ENCODE measurements at places on chromosomes 2 and 18. TPM values are rescaled to one million over a fixed set of nuclear protein-coding genes. Genes with fewer than 3 reads are reported as not detected.

Gene MCEE
- total RNA-seq, result 33.5 TPM

Gene CXCR1
- total RNA-seq, result 2.1 TPM

Gene SUMO1
- 80.5 TPM for total RNA-seq

DNA sequence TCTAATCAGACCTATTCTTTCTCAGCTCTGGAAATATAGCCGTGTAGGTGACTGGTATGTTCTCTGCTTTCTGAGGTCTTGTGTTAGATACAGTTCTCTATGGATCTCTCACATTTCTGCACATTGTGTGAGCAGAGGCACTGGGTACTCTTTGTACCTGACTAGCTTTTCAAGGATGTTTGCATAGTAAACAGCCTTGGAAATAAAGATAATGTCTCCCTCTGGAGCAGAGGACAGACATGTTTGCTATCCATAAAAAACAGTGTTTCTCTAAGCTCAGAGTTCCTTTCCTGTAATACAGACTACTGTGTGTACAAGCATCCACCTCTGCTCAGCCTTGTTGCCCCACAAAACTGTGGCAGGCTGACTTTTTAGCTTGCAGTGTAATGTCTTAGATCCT lies 279.2 kb downstream of the CTNNA2 start:
- DNase-seq, result no peak

DNA sequence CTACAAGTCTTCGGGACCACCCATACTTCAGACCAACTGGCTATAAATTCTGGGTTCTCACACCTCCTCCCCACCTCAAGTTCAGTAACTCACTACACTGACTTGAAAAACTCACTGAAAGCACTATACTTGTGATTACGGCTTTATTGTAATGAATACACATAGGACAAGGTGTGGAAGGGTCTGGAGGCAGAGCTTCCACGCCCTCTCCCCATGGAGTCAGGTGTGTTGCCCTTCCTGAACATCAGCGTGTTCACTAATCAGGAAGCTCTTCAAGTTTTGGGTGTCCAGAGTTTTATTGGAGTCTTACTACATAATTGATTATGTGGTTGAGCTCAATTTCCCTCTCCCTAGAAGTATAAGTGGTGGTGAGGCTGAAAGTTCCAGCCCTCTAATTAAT lies 27.5 kb downstream of the NBEAL1 start:
- DNase-seq, result no peak

DNA sequence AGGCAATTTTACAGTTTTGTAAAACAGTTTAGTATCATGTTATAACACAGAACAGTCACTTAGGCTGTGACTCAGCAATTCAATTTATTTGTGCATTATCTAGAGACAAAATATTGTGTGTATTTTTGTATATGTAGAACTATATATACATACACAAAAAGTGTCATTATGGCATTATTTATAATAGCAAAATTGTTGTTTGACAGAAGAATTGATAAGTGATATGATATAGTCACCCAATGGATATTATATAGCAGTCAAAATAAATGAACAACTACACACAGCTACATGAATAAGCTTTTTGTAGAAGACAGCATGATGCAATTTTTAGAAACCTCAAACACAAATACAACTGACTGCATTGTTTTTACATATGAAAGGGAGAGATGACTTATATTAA lies 334.0 kb downstream of the TRIB2 start:
- no peak for DNase-seq

Data from skin of body (tissue), 3 donors.